Skeletal muscle cell (primary cell): ENCODE measurements at places on chromosomes 4 and X.

DNA sequence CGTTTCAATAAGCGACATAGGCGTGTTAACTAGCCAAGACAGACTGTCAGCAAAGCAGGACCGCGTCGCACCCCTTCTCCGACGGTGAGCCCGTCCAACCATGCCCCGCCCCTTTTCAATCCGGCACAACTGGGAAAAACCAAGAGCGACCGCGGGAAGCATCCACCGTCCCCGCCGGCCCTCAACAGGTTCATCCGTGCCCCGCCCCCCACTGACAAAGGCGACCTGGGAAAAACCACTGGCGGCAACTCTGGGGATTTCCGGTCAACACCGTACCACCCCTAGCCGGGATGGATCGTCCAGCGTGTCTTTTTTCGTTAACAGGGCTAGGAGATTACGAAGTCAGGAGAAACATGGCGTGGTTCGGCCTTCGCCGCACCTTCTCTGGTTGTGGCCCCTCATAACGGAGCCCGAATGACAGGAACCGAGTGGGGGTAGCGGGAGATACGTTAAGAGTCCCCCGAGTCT is 377 bp downstream of the TIMM17B start:
- no peak for DNase-seq

DNA sequence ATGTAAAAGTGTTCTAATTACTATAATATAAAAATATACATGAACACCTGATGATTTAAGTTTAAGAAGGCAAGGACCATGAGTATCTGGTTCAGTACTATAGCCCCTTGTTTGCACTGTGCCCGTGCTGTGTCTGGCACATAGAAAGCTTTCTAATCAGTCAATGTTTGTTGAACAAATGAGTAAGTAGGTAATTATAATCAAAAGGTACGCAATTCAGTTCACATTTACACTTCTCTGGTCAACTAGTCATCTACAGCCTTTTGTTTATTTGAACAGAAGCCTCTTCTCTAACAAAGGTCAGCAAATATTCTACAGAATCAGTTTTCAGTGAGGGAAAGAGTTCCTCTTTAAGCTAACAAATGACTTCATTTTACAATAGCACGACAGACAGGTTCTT is 523.3 kb downstream of the SMARCA1 start:
- DNase-seq = no peak

DNA sequence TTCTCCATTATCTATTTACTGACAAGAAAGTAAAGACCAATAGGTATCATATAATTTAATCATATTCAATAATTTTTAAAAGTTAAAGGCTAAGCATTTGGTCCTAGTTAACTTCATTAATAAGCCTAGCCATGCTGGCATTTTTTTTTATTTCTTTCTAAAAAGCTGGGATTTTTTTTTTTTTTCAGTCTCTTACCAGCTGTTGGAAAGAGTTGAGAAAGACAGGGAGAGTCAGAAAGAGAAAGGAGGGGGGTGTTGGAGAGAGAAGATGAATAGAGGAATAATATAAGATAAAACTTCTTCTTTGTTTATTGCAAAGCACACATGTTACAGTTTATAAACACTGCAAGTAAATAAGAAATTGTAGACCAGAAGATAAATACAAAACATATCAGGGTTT is 5.9 kb upstream of the NR3C2 start:
- no peak for DNase-seq

GRCh38 chr4:42460043-42460442 is 62.8 kb downstream of the SHISA3 start:
- no peak for DNase-seq

DNA sequence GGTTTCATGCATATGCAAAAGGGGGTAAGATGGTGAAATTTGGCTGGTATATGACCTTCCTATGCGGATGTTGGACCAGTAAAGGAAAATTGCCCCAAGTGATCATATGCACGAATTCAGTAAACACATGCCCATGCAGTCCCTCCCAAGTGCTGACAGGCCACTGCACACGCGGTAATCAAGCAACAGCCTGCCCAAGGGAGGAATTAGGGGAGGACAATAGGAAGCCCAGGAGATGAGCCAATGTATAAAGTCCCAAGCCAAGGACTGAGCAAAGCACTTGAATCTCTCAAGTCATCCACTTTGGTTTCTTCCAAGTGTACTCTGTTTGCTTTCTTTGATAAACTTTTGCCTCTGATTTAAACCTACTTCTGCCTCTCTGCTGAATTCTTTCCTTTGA is 21.1 kb downstream of the MAGEB16 start:
- no peak for DNase-seq

DNA sequence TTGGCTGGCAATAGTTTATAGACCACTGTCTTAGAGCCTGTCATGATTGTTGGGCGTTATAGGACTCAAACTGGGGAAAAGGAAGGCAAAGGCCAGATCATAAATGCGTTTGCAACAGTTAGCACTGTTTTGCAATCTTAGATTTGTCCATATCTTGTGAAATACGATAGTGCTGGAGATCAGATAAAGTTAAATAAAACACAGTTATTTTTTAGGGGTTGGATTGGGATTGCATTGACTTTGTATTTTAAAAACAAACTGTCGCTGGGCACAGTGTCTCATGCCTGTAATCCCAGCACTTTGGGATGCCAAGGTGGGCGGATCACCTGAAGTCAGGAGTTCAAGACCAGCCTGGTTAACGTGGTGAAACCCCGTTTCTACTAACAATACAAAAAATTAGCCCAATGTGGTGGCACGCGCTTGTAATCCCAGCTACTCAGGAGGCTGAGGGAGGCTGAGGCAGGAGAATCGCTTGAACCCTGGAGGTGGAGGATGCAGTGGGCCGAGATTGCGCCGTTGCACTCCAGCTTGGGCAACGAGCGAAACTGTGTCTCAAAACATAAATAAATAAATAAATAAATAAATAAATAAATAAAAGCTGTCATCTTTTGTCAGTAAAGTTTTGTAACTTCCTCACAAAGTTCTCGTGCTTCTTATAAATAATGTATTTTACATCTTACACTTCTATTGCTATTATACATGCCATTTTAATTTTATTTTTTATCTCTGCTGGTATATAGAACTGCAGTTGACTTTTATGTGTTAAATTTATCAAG is 117.2 kb downstream of the KDM6A start:
- no peak for DNase-seq
